ENCODE measurements at places on chromosomes 11 and 22. TPM values are rescaled to one million over a fixed set of nuclear protein-coding genes. Genes with fewer than 3 reads are reported as not detected.
A peak's percentile ranks its signal among the peaks of the same experiment; 100 is the strongest.

- peaks cover 18% of the 10 kb centered on the region for H3K4me1 ChIP-seq
- DNase-seq: peak; percentile 72
- no peaks in the 10 kb centered on the region for H3K27me3 ChIP-seq
- H3K27ac ChIP-seq: peak within 1 kb of the TSS; percentile 65
- peak within 1 kb of the TSS; percentile 69 for H3K4me3 ChIP-seq
These were observed at the start of gene CERK for GRCh38 chr22:46737976-46738646. Gene CERK (minus strand): TSS chr22:46738252. CDS start chr22:46738148, 104 bp downstream.

GRCh38 chr11:118229274-118229847 lies 4.5 kb upstream of the JAML start:
- H3K27ac ChIP-seq: no peak overlapping the region
- no peaks in the 10 kb centered on the region for H3K36me3 ChIP-seq
- H3K27me3 ChIP-seq: peaks cover 18% of the 10 kb centered on the region
- no peak overlapping the region for H3K4me3 ChIP-seq

Gene OR2AT4
- polyA plus RNA-seq: not detected

GRCh38 chr11:133917921-133918607 lies 38.7 kb downstream of the IGSF9B start:
- H3K4me3 ChIP-seq: no peak overlapping the region
- H3K27ac ChIP-seq: no peak overlapping the region
- H3K27me3 ChIP-seq: 0 out of 2 replicates have a peak, but pooled peaks cover 4% of the 10 kb centered on the region
- no peaks in the 10 kb centered on the region for H3K36me3 ChIP-seq

- H3K4me1 ChIP-seq: no peaks in the 10 kb centered on the region
- H3K27me3 ChIP-seq: no peaks in the 10 kb centered on the region
- no peak for DNase-seq
- no peaks in the 10 kb centered on the region for H3K36me3 ChIP-seq
- H3K27ac ChIP-seq: no peak overlapping the region
These were observed 127.7 kb upstream of the PDGFD start for GRCh38 chr11:104291646-104292045.

DNA sequence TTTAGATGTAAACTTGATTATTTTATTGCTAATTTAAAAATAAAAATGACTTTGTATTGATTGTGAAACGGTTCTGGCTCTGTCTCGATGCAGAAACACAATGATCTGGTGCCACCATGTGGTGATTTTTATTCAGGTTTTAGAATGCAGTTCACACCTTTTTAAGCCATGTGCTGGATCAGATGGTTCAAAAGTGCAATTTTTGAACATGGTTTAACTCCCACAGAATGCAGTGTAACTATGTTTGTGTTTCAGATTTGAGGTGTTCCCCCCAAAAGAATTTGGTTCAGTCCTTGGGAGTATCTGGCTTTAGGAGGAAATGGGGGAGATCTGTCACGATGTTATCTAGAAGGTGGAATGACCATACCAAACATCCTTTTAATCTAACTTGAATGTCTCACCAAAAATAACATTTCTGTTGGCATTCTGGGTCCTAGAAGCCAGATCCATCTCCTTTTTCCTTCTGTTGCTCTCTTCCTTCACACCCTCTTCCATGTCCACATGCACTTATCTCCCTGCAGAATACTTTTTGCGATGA lies 7.9 kb downstream of the MRPL16 start:
- H3K27me3 ChIP-seq: no peaks in the 10 kb centered on the region
- peak; percentile 75 for DNase-seq
- no peaks in the 10 kb centered on the region for H3K4me1 ChIP-seq
- peaks cover 12% of the 10 kb centered on the region for H3K36me3 ChIP-seq
- no peak overlapping the region for H3K27ac ChIP-seq
- H3K4me3 ChIP-seq: no peak overlapping the region

- H3K27ac ChIP-seq: no peak overlapping the region
- no peak overlapping the region for H3K4me3 ChIP-seq
- H3K36me3 ChIP-seq: no peaks in the 10 kb centered on the region
- no peaks in the 10 kb centered on the region for H3K27me3 ChIP-seq
- no peaks in the 10 kb centered on the region for H3K4me1 ChIP-seq
These were observed 395.6 kb downstream of the TENM4 start for GRCh38 chr11:79045018-79045799.

GRCh38 chr11:77406396-77406795 lies 67.5 kb downstream of the PAK1 start:
- H3K27me3 ChIP-seq: no peaks in the 10 kb centered on the region
- DNase-seq: no peak
- H3K4me1 ChIP-seq: peaks cover 20% of the 10 kb centered on the region
- no peaks in the 10 kb centered on the region for H3K36me3 ChIP-seq

GRCh38 chr11:57513911-57514537 lies 1.5 kb downstream of the SLC43A1 start:
- peaks cover 4% of the 10 kb centered on the region for H3K4me1 ChIP-seq
- H3K27me3 ChIP-seq: no peaks in the 10 kb centered on the region
- H3K36me3 ChIP-seq: no peaks in the 10 kb centered on the region
- peak overlapping the region; percentile 99 for H3K4me3 ChIP-seq

GRCh38 chr11:103862802-103863174 lies 173.7 kb upstream of the DDI1 start:
- H3K36me3 ChIP-seq: no peaks in the 10 kb centered on the region
- DNase-seq: no peak
- no peak overlapping the region for H3K27ac ChIP-seq
- H3K4me3 ChIP-seq: no peak overlapping the region

DNA sequence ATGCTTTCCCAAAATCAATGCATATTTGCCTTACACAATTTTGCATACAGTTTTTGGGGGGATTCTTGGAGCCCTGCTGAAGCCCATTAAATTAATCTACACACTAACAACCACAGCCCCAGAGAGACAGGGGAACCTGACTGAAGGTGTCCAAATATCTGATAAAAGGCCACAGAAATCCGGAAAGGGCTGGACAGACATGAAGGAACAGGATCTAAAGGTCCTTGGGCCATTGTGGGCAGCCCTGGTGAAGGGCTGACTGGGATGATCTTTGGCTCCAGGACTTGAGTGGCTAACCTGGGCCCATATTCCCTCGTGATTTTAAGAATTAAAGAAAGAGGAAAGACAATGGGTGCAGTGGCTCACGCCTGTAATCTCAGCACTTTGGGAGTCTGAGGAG lies 6.8 kb upstream of the WDR74 start:
- DNase-seq: no peak
- H3K4me1 ChIP-seq: peaks cover 9% of the 10 kb centered on the region
- H3K4me3 ChIP-seq: no peak overlapping the region

DNA sequence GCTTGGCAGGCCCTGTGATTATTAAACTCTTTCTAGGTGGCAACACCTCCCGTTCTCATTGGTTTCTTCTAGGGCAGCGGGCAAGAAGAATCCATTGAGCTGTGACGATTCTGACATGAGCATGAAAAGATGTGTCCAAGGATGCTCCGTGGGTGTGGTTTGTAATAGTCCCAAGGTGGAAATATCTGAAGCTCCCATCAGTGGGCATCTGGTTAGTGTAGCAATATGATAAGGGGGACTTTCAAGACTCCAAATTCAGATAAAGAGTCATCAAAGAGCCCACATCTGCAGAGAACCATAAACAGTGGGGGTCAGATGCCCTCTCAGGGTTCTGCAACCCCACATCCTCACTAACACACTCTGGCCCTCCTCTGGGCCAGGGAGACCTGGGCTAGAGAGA lies 42.6 kb downstream of the TST start:
- no peaks in the 10 kb centered on the region for H3K27me3 ChIP-seq
- no peak for DNase-seq
- no peak overlapping the region for H3K4me3 ChIP-seq

Gene SLC22A6
- not detected for polyA plus RNA-seq

Gene SCGB2A2
- not detected for polyA plus RNA-seq

DNA sequence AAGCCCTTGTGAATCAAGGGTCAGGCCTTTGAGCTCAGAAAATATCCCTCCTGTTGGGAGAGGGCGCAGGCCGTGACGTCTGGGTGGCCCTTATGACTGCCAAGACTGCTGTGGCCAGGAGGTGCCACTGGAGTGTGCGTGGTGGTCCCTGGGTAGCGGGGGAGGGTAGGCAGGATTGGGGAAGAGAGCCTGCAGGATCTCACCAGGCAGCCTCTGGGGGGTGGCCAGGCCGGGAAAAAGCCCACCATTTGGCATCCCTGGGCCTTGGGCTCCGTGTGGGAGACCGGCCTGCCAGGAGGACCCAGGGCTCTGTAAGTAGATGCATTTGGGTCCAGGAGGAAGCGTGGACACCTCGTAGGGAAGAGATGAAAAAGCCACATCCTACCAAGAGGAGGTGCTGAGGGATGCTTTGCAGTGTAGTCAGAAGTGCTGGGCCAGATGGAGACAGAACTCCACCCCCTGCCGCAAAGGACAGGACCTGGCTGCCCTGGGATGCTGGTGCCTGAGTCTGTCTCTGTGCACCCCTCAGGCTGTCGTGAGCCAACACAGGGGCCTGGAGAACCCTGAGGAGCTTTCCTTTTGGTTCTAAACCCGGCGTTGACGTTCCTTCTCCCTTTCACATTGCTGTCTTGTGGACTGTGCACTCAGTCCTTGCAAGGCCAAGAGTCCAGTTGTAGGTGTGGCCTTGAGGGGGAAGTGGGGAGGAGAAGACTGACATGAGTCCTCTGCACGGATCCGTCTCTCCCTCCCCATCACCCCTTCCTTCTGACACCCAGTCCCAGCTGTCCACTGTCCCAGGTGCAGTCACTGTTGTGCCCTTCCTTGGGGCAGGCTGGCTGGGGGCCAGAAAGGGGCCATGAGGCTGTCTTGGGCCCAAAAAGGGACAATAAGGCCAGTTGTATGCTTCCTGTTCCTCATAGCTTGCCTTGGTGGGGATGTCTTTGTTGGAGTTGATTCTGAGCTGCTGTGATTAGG lies 12.7 kb upstream of the MIEF1 start:
- H3K4me3 ChIP-seq: no peak overlapping the region
- H3K4me1 ChIP-seq: peaks cover 8% of the 10 kb centered on the region
- no peak overlapping the region for H3K27ac ChIP-seq
- no peak for DNase-seq
- H3K36me3 ChIP-seq: no peaks in the 10 kb centered on the region

All from GM23248 (cell line).